ENCODE measurements at places on chromosomes 6 and 20.

GRCh38 chr6:170287371-170287876, 3.5 kb downstream of the DLL1 start:
- DNase-seq = no peak

GRCh38 chr20:25099601-25100140, 17.7 kb upstream of the VSX1 start:
- DNase-seq = no peak

DNA sequence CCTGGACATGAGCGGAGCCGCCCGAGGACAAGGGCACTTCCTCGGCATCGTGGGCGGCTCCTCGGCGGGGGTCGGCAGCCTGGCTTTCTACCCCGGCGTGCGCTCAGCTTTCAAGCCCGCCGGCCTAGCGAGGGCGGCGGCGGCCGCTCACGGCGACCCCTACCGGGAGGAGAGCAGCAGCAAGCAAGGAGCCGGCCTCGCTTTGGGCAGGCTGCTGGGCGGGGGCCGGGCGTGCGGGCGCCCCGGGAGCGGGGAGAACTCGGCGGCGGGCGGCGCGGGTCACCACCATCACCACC, 6.7 kb downstream of the PRDM13 start:
- no peak for DNase-seq

DNA sequence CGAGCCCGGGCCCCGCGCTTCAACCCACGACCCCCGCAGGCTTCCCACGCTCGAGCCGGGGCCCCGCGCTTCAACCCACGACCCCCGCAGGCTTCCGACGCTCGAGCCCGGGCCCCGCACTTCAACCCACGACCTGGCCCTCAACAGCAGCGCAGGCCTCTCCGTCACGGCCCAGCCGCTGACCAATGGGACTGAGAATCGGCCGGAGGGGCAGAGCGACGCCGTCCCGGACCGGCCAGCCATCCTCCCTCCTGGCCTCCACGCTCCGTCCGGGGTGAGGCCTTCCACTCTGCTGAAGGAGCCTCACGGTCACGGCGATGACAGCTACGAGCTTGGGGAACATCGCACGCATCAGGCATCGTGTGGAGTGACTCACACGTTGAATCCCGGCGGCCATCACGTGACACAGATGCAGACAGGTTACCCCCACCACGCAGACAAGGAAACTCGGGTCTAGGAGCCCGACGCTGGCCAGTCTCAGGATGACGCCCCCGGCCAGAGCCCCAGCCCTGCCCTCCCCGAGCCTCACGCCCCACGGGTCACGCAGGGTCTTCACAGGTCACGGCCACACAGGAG, 6.1 kb downstream of the KCNQ2 start:
- no peak for DNase-seq

DNA sequence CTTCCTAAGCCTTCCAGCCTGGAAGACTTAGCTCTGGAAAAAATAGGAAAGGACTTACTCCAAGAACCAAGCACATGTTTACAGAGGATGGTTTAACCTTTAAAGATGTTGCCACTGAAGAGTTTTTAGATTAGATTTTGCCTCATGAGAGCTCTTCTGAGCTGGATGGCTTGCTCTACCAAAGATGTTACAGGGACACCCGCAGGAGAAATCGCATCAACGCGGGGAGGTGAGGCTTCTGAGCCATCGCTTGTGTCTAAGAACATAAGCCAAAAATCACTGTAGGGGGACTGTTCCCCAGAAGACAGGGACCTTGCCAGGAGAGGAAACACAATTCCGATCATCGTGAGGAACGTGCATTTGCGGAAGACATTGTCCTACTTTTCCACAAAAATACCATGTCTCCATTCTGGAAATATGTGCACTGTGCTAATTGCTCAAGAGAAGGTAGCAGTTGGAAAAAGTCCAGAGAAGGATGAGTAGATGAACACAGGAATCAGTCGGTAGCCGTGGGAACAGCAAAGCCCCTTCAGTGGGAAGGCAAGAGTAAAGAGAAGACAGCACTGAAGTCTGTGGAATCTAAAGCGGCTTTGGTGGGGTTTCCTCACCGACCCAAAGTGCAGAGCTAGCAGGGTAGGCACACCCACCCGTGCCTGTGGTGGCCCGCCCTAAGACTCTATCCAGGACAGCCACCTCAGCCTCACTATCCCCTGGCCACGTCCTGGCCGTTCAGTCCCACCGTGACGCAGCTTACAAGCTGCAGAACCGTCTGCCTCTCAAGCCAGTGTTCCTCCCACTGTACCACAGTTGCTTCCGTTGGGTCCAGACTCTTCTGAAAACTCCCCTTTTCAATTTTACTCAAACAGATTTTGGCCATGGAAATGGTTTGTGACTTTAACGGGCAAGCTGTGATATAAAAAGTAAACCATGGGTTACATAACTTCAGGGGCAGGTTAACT, 334.8 kb downstream of the NRN1 start:
- DNase-seq = no peak

- no peak for DNase-seq
Observed at GRCh38 chr6:162973980-162974379, 246.2 kb downstream of the PACRG start.

DNA sequence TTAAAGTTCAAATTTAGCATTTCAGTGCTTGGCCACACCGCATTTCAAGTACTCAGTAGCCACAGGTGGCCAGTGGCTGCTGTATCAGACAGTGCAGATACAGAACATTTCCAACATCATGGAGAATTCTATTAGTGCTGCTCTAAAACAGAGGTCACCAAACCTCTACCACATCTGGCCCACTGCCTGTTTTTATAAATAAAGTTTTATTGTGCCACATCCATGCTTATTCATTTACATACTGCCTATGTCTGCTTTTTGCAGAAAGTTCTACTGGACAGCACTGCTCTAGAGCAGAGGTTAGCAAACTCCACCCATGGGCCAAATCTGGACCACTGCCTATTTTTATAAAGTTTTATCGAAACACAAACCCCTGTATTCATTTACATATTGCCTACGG, 3.7 kb upstream of the PTPRT start:
- DNase-seq = no peak

- DNase-seq = no peak
Observed at GRCh38 chr6:156359912-156360311, 417.3 kb upstream of the ARID1B start.

DNA sequence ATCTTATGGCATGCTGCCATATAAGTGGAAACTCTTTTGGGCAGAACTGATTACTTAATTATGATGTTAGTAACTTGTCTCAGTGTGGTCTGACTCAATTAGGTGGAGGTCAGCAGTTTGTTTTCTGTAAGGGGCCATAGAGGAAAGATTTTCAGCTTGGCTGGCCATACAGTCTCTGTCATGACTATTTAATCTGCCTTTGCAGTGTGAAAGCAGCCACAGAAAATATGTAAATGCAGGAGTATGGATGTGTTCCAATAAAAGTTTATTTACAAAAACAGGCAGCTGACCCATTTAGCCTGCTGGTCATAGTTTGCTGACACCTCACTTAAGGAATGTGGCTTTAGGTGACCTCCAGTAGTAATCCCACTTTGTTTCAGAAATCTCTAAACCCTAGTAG, 700.7 kb downstream of the EPM2A start:
- DNase-seq = no peak

Data from fibroblast of skin of left quadriceps (primary cell).